ENCODE measurements at places on chromosomes 7 and 10.
A peak's percentile ranks its signal among the peaks of the same experiment; 100 is the strongest.

GRCh38 chr7:135274495-135275268, 41.0 kb downstream of the STRA8 start:
- DNase-seq = peak; percentile 44

DNA sequence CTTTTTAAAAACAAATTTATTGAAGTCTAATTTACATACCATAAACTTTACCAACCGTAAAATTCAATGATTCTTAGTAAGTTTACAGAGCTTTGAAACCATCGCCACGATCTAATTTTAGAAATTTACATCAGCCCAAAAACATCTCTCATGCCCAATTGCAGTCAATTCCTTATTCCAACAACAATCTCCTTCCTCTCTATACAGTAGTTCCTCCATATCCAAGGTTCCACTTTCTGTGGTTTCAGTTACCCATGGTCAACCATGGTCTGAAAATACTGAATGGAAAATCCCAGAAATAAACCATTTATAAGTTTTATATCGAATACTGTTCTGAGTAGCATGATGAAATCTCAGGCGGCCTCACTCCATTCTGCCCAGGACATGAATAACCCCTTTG, 183.4 kb upstream of the ADCY1 start:
- no peak for DNase-seq

- DNase-seq = no peak
Observed at GRCh38 chr10:3412071-3412582, 239.5 kb upstream of the PITRM1 start.

DNA sequence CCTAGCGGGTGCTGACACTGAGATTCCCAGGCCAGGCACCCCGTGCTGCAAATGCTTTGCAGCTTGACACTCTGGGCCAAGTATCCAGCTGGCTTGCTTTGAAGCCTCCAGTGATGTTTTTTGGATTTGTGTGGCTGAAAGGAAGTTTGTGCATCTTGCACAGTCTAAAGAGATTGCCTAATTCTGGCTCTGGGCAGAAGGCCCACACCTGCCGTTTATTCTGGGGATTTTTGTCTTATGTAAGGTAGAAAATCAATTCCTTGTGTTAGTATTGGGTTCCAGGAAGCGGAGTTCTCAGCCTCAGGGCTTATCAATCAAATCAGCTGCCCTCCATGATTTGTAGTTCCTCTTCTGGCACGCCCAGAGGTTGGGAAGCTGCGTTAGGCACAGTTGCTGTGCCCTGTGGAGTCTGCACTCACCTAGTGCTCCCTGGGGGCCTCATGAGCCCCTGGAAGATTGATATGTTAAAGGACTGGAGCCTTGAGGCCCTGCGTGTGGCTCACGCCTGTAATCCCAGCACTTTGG, 8.4 kb upstream of the PURB start:
- no peak for DNase-seq

GRCh38 chr10:86733260-86733671, 23.2 kb upstream of the BMPR1A start:
- DNase-seq = no peak

GRCh38 chr10:111204838-111205237, 128.0 kb downstream of the ADRA2A start:
- no peak for DNase-seq

- DNase-seq = no peak
Observed at GRCh38 chr7:18753972-18754610, 258.5 kb downstream of the HDAC9 start.

DNA sequence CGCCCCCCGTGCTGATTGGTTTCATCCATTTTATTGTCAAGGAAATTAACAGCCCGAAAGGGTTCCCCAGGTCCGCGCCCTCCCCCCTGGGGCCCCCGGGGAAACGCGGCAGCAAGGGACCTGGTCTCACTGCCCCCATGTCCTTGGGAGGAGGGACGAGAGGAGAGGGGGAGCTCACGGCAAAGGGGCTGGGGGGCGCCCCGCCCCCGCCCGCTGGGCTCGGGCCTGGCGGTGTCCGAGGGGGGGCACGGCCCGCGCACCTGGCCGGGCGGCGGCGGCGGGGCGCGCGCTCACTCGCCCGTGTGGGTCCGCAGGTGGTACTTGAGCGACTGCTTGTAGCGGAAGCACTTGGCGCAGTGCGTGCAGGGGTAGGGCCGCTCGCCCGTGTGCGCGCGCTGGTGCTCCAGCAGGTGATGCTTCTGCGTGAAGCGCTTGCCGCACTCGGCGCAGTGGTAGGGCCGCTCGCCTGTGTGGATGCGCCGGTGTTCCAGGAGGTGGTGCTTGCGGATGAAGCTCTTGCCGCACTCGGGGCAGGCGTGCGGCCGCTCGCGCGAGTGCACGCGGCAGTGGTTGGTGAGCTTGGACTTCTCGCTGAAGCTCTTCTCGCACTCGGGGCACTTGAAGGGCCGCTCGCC, 29.3 kb downstream of the ZNF777 start:
- DNase-seq = no peak

- no peak for DNase-seq
Observed at GRCh38 chr7:5661942-5662341, 119.5 kb downstream of the RNF216 start.

GRCh38 chr7:44541028-44541869, at the start of gene NPC1L1:
Gene NPC1L1 (minus strand): TSS chr7:44541330. CDS start chr7:44541259, 71 bp downstream.
- no peak for DNase-seq

DNA sequence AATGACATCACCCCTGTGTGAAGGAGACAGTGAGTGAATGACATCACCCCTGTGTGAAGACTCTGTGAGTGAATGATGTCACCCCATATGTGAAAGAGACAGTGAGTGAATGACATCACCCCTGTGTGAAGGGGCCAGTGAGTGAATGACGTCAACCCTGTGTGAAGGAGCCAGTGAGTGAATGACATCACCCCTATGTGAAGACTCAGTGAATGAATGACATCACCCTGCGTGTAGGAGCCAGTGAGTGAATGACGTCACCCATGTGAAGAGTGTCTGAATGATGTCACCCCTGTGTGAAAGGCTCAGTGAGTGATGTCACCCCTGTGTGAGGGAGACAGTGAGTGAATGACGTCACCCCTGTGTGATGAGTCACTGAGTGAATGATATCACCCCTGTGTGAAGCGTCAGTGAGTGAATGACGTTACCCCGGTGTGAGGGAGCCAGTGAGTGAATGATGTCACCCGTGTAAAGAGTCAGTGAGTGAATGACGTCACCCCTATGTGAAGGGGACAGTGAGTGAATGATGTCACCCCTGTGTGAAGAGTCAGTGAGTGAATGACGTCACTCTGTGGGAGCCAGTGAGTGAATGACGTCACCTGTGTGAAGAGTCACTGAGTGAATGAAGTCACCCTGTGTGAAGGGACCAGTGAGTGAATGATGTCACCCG, 478.1 kb downstream of the PTPRN2 start:
- no peak for DNase-seq

DNA sequence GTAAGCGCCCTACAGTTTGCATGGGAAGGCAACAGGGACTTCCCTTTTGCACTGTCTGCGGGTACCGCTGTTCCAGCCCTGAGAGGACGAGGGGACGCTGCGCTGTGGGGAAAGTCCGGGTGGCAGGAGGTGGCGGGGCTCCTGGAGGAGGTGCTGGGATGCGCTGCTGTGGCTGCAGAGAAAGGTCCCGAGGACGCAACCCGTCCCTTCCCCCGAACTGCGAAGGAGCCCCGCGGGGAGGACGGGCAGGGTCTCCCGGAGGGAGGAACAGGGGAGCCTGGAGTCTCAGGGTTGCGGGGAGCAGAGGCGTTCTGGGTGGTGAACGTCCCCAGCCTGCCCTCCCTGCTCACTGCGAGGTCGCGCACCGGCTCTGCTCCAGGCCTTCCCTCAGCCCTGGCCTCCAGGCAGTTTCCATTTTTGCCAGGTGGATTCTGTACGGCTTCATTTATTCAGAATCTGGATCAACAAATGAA, 91.6 kb downstream of the CXCL12 start:
- no peak for DNase-seq

- no peak for DNase-seq
Observed at GRCh38 chr7:32616625-32617024, 121.3 kb downstream of the AVL9 start.

GRCh38 chr7:93156884-93157283, 8.7 kb upstream of the SAMD9L start:
- DNase-seq = no peak

GRCh38 chr7:37354656-37355131, 94.0 kb downstream of the ELMO1 start:
- DNase-seq = peak; percentile 54

DNA sequence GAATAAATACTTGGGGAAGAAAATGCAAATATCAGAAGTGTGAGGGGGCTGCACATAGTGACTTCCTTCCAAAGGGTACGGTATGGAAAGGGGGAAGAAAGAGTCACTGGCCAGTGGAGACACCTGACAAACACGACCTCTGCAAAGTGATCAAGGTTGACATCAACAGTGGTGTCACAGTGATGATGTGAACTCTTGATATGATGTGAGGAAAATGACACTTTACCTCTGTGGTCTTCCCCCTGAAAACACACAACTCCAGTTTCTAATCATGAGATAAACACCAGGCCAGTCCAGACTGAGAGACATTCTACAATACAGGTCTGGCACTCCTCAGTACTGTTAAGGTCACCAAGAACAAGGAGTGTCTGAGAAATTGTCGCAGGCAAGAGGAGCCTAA, 169.7 kb downstream of the BUB3 start:
- DNase-seq = no peak

- DNase-seq = no peak
Observed at GRCh38 chr10:31697271-31698180, 231.1 kb downstream of the ARHGAP12 start.

DNA sequence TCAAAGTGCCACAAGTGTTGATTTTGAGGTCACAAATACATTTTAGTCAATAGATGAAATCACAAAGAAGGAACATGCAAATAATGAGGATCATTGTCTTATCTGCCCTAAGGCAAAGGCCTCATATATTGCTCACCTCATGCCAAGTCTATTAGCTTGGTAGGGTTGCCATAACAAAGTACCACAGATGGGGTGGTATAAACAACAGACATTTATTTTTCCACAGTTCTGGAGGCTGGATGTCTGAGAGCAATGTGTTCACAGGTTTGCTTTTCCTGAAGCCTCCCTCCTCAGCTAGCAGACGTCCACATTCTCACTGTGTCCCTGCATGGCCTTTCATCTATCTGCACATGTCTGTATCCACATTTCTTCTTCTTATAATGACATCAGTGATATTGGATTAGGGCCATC, 59.6 kb downstream of the RELN start:
- DNase-seq = no peak

DNA sequence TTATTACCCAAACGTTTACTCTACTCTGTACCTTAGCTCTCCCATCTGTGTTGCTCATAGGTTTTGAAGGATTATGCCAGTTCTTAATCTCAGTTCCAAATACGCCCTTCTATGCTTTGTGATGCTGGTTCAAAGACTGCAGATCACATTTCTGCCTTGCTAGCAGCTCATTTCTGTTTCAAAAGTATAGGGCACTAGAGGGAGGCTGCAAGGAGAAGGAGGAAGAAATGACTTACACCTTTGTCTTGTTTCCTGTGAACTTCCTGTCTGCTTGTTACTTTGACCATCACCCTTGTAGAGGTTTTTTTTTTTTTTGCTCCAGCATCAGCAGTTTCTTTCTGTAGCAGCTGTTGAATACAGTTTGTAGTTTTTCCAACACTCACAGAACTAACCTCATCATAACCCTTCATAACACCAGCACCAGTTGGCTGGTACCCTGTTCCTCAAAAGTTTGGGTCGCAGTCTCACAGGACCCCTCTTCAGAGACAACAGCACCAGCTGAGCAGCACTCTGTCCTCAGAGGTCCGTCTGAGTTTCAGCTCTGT, 16.5 kb downstream of the SLK start:
- DNase-seq = no peak

- DNase-seq = no peak
Observed at GRCh38 chr7:70721500-70721899, 410.4 kb upstream of the GALNT17 start.

Measured in activated T-helper 1 cell treated with anti-CD3 and anti-CD28 coated beads, Interleukin-2, amount 50 U/mL, for 16 hours (primary cell).